Stimulated activated CD8-positive, alpha-beta memory T cell treated with anti-CD3 and anti-CD28 coated beads, Interleukin-7, amount 100 ng/mL, for 1 hour (primary cell): ENCODE measurements at places on chromosomes 7 and 10.

DNA sequence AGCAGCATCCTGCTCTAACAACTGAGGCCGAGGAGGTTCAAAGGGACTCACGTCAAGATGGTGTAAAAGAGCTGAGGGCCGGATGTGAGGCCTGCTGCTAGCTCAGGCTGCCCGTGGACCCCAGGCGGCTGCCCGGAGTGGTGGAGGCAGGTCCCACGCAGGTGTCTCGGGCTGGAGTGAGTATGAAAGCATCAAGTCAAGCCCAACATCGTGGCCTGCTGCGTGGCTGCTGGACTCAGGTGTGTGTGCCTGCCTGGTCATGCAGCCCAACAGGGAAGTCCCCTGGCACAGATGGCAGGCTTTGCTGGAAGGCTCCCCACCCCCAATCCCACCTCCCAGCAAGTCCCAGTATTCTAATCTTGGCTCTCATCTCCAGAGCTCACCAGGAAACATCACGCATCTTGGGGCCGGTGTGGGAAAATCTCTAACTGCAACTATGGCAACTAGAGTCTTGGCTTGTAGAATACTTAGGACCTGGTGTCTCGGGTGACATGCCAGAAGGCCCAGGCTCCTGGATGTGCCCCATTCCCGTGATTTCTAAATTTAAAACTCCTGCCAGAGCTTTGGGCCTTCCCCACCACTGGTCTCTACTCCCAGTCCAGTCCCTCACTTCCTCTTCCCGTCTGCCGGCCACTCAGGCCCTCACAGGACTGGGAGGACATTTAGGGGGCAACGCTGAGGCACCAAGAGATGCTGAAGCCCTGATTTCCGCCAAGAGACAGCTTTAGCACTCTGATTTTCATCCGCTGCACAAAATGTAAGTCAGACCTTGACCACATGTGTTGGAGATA, 85.9 kb downstream of the PRKAG2 start:
- DNase-seq: no peak

GRCh38 chr10:94225589-94225988, 137.2 kb downstream of the NOC3L start:
- DNase-seq: no peak

GRCh38 chr7:22996470-22996869, 17.5 kb downstream of the HYCC1 start:
- no peak for DNase-seq

DNA sequence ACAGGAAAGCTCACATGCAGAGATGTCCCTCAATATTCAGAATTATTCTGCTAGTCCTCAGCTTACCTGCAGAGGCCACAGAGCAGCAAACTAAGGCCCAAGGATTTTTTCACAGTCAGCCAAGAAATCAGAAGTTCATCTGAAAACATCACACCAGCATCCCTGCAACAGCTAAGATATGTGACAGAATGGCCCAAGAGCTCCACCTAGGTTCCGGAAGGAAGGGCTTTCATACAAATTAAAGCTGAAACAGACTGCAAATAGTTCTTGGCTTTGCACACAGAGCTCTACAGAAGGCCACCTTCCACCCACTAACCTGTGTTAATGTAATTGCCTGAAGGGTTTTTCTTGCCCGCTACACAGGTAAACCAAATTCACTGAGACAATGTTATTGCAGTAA, 438.8 kb upstream of the C7orf33 start:
- DNase-seq: no peak

- DNase-seq: no peak
Measured at GRCh38 chr7:101870361-101871062, 53.1 kb downstream of the CUX1 start.
